ENCODE measurements at places on chromosomes 1 and 21.

GRCh38 chr1:211942583-211942982 is 92.8 kb downstream of the INTS7 start:
- no peak for DNase-seq

- DNase-seq: no peak
Measured at GRCh38 chr1:33682371-33682770, 181.5 kb upstream of the HMGB4 start.

DNA sequence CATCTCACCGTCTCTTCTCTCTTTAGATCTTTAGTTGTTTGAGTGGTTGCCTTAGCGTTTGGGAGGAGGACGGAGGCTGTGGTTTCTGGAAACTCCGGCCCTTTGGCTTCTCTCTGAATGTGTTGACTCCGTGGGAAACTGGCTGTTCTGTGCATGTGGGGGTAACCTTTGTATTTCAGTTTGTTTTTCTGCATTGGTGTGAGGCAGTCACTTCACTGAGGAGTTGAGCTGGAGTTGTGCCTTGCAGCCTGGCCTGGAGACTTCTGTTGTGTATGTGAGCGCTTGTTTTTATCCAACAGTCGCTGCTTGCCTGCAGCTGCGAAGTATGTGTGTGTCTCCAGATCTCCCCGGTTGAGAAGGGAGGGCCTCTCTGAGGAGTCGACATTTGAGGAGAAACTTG is 33.6 kb downstream of the CLDN14 start:
- no peak for DNase-seq

DNA sequence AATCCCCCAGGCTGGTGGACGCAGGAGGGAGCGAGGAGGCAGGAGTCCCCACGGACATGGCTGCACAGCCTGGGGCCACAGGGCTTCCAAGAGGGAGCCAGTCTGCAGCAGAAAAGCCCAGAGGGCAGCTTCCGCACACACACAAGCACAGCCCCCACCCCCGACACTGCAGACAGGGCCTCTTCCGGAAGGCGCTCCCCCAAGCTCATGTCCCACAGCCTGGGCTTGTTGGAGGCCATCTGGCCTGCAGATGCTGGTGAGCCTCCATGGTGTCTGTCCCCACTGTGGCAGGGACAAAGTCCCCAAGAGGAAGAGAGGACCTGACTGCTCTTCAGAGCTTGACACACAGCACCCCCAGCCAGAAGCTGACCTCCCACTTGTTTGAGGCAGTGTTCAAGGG is 13.4 kb upstream of the KIAA1614 start:
- DNase-seq: no peak

- no peak for DNase-seq
Measured at GRCh38 chr1:1213345-1214265, at the start of gene TNFRSF4. Gene TNFRSF4 (minus strand): TSS chr1:1214153. CDS start chr1:1214127, 26 bp downstream.

DNA sequence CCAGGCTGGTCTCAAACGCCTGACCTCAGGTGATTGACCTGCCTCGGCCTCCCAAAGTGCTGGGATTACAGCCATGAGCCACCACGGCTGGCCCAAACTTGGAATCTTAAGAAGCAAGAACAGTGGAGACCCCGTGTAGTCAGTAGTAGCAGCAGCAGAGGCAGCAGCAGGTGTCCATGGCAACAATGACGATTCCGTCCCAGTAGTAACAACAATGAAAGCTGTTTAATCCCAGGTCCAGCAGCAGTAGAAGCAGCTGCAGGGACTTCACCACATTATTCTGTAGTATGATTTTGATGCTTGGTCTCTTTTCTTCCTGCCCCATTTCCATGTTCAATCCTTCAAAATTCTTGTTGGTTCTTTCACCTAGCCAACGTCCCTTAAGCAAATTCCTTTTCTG is 69.6 kb upstream of the KCTD3 start:
- DNase-seq: no peak

DNA sequence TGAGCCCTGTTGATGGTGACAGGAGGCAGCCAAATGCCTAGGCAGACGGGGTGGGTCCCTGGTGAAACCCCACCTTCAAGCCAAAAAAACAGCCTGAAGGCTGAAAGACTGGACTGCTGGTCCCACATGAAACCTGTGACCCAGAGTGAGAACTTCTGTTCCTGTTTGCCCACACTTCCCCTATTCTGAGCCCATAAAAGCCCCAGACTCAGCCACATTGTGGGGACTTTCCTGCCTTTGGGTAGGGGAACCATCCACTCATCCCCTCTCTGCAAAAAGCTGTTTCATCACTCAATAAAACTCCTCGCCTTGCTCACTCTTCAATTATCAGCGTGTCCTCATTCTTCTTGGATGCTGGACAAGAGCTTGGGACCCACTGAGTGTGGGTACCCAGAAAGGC is 25.2 kb downstream of the HTR6 start:
- no peak for DNase-seq

- DNase-seq: no peak
Measured at GRCh38 chr1:205355075-205355453, 1.7 kb downstream of the KLHDC8A start.

DNA sequence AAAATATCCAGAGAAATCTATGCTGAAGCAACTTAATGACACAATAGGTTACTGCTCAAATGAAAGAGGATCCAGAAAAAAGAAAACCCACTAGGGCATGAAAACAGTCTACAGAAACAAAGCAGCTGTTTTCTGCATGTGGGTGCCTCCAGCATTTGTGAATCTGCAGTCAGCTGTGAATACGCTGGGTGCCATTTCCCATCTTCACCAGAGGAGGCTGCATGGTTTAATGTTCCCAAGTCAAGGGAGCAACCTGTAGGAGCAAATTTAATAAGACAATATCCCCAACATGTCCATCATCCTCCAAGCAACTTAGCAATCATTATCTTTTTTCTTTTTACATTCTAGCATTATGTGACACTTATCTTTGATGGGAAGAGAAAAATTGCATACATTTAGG is 396.6 kb downstream of the BRINP2 start:
- no peak for DNase-seq

DNA sequence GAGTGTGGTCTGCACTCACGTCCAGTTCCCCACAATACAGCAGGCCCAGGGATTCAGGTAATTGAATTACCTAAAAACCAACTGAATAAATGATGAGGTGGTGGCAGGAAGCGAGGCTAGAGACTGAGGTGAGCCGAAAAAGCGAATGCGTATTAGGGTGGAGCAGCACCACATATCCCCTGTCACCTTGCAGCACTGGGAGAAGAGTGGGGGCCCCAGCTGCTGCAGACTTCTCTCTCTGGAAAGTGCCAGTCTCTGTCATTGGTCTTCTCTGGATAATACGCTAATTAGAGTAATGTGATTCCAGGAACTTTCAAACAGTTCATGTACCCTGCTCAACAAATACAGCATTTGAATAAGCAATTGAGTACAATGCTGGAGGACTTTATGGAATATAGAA is 199.0 kb downstream of the RPS6KC1 start:
- DNase-seq: no peak

- DNase-seq: no peak
Measured at GRCh38 chr1:68904477-68904876, 407.6 kb upstream of the DEPDC1 start.

- DNase-seq: no peak
Measured at GRCh38 chr1:225653463-225654276, 747 bp upstream of the ENAH start.

DNA sequence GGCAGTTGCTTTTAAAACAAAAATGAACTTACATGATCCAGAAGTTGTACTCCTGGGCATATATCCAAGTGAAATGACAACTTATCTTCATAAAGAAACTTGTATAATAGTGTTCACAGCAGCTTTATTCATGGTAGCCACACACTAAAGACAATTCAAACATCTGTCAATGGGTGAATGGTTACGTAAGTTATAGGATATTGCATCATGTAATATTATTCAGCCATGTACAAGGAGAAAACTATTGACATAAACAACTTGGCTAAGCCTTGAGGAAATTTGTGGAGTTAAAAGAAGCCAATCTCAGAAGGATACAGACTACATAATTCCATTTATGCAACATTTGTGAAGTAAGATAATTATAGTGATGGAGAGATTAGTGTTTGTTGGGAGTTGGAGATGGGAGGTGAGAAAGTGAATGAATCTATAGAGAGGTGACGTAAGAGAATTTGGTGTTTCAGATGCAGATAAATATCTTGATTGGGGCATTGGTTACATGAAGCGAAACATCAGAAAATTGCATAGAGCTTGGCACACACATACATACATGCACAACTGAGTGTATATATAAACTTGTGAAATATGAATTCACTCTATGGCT is 49.9 kb upstream of the GRIK1 start:
- DNase-seq: no peak

GRCh38 chr1:162090378-162090777 is 20.9 kb downstream of the NOS1AP start:
- DNase-seq: no peak

DNA sequence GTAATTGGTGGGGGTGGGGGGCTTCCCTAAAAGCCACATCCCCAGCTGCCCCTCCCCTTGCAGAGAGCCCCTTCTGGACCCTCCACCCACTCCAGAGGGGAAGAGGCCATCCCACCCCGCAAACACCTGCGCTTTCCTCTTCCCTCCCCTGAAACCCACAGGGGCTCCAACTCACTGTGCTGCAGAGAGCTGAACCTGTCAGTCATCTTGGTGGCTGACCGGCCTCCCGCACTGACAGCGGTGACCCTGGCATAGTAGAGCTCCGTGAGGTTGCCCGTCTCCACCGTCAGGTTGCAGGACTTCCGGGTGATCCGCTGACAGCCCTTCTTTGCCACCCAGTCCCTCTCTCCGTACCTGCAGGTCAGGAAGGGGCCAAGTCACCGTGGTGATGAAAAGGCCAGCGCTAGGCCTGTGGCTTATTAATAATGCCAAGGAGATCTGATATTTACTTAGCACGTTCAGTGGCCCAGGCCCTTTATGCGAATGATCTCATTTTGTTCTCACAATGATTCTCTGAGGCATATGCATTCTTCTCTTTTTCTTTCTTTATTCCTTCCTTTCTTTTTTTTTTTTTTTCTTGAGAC is 5.9 kb downstream of the IL22RA1 start:
- no peak for DNase-seq

GRCh38 chr1:244077473-244078220 is 26.6 kb downstream of the ZBTB18 start:
- no peak for DNase-seq

GRCh38 chr1:205704903-205705302 is 24.6 kb upstream of the SLC45A3 start:
- no peak for DNase-seq

GRCh38 chr1:27598295-27598687 is 5.7 kb downstream of the AHDC1 start:
- no peak for DNase-seq

DNA sequence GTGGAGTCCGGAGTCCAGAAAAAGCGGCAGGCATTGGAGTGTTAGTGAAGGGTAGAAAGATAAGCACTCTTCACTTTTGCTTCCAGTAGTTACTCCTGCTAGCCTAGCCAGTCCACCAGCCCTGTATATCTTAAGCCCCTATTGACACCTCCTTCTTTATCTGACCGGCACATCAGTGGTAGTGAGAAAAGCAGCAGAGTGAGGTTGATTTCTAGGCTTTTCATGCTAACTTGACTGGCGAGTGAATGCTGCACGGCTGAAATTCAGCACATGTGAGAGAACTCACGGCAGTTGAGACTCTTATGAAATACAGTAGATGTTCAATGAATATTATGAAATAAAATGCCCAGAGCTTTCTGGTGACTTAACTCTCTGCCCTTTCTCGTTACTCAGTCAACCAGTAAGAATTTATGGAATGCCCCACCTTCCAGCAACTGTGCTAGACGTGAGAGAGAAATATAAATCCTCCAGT is 128.2 kb downstream of the CACHD1 start:
- no peak for DNase-seq

DNA sequence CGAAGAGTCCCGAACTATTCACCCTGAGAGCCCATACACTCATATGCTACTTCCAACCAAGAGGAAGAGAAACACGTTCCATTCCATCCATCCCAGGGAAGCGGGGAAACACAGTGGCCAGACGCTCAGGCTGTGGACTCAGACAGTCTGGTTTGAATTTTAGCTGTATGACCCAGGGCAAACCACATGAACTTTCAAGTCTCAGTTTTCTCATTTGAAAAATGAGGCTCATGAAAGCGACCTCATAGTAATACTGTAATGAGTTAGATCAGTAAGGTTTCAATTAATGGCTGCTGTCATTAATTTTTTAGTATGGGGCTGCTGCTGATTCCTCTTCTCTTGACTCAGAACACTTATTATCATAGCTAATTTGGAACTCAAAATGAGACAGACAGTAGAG is 1.5 kb downstream of the FCRL4 start:
- no peak for DNase-seq

- no peak for DNase-seq
Measured at GRCh38 chr1:19044975-19045831, 88.7 kb upstream of the IFFO2 start.

DNA sequence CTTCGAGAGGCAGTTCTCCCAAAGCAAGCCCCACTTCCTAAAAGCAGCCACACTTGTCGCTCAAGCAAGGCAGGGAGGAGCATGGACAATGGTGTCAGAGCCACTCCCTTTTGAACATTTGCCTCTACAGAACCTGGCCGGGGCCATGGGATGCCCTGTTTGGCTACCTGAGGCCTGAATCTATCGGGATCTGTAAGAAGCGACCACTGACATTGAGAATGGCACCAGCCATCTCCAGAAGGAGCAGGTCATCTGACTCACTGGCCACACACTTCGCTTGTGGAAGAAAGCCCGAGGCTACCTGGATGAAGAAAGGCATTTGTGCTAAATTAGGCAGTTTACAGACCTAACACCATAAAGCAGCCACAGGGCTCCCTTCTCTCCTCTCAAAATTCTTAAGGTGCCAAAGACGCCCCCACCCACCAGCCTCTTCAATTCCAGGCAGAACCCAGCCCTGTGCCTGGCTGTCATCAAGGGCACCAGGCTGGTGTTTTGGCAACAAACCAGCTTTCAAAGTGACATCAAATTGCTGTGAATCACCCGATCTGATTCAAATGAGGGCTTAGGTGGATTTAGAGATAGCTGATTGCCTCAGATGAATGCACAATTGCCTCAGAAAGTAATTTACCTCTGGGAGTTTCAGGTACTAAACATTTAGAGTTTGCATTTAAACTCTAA is 104.8 kb downstream of the ETS2 start:
- no peak for DNase-seq

GRCh38 chr21:41713495-41714281 is 53.2 kb downstream of the RIPK4 start:
- DNase-seq: no peak

- DNase-seq: no peak
Measured at GRCh38 chr1:2474933-2475371, 1.1 kb upstream of the PLCH2 start.

GRCh38 chr1:235648407-235648907 is 1.1 kb downstream of the GNG4 start:
- DNase-seq: no peak

- DNase-seq: no peak
Measured at GRCh38 chr1:7491109-7491817, 279.8 kb upstream of the VAMP3 start.
